Smooth muscle cell of trachea (primary cell): ENCODE measurements at places on chromosomes 4 and X. TPM values are rescaled to one million over a fixed set of nuclear protein-coding genes. Genes with fewer than 3 reads are reported as not detected.

The TRIM61 gene
- total RNA-seq, result 2.3 and 5.0 TPM in 2 replicates

The MAGEA1 gene
- not detected in 2 replicates for total RNA-seq

The SPACA5 gene
- total RNA-seq, result not detected in 2 replicates

The RBM10 gene
- total RNA-seq, result 54.0 and 56.7 TPM in 2 replicates

The SMR3B gene
- total RNA-seq, result not detected in 2 replicates
